Central memory CD8-positive, alpha-beta T cell (primary cell): ENCODE measurements at places on chromosomes 11 and 22.
A peak's percentile ranks its signal among the peaks of the same experiment; 100 is the strongest.

DNA sequence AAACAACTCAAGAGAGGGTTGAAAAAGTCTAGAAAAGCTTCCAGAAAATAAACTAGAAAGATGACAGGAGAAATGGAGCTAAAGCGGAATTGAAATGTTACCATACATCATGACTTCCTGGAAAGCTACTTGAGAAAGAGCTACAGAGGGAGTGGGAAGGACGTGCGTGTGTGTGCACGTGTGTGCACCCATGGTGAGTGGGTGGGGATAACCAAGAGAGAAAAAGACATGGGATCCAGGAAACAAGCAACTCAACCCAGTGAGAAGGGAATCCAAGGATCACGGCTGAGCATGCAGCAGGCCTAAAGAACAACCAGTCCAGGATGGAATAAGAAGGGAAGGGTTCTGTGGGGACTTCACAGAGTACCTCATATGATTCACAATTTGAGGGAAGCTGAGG is 21.6 kb downstream of the APOL1 start:
- DNase-seq: no peak

GRCh38 chr11:68667511-68668500 is 16.5 kb upstream of the GAL start:
- no peak for DNase-seq

DNA sequence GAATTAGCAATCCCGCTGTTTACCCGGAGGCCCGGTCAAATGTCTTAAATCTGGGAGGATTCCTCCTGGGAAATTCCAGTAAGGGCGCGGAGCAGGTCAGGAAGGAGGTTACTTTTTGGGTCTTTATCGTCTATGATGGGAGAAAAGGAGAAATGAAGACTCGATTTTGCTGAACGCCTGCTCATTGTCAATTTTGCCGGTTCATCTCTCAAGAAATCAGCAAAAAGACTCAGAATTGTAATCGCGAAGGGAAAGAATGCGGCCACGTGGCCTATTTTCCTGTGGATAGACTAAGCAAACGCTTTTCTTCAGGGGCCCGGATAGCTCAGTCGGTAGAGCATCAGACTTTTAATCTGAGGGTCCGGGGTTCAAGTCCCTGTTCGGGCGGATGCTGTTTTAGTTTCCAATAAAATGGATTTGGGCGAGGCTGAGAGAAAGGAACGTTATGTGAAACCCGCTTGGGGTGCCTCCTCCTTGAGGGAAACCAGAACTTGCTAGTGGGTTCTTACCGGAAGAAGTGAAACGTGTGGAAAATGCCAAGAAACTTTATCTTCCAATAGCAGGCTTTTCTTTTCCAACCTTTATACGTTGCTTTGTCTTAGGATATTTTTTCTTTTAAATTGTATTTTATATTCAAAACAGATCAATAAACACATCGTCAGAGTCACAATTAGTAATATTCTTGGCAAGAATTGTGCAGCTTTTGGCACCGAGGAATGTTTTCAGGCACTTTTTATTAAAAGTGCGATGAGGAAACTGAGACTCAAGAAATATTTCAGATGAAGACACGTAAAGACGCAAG is 45.0 kb downstream of the OR4D9 start:
- DNase-seq: peak; percentile 33

DNA sequence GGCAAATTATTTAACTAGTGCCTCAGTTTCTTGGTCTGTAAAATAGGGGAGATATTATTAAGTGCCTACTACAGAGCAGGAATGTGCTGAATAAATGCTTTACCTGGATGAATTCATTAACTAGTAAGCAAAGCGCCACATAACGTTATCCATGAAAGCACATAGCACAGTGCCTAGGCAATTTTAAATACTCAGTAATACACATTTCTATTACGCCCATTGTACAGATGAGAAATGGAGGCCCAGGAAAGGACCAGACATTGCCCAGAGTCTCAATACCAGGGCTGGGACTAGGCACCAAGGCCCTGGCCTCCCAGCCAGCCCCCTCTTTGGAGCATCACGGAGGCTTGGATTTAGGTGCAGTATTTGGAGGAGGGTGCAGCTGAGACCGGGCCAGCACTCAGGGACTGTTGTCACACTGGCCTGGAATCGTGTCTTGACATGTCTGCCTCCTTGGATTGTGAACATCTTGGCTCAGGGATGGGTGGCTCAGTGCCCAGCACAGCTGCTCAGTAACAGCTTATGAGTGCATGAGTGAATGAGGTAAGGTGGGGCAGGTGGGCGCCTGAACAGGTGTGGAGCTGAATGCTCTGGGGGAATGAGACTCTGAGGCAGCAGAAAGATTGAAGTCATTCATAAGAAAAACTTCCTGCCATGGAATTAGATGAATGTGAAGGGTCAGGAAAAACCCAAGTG is 42.1 kb upstream of the TPBGL start:
- DNase-seq: no peak

GRCh38 chr22:43009444-43009843 is 5.5 kb downstream of the PACSIN2 start:
- DNase-seq: no peak

DNA sequence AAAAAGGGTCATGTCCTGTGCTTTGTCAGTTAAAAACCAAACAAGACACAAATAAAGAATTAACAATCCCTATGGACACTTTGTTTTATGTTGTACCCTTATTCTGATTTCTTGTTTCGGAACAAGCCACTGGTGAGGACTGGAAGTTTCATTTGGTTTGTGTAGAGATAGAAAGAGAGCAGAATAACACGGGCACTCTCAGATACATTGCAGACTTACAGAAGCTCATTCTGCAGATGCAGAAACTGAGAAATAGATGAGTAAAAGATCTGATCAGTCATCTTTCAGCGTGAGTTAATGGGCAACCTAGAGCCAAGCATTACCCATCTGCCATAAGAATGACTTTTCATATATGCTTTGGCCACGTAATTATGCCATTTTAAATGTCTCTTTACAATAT is 407.6 kb downstream of the RAB38 start:
- DNase-seq: no peak

GRCh38 chr11:108873310-108873709 is 208.4 kb downstream of the DDX10 start:
- no peak for DNase-seq

DNA sequence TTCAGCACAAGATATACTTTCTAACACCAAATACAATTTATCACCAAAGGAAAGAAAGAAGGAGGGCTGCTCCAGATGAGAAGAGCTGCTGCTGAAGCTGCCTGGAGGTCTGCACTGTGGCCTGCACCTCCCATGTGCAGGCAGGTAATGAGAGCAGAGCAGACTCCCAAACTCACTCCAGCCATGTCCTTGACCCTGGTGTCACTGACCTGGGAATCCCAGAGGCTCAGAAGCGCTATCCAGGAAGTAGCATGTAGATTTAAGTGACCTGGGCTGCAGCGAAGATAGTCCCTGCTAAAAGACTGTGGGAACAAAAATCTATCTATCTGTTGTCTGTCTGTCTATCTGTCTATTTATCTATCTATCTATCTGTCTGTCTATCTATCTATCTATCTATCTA is 816.3 kb downstream of the OPCML start:
- no peak for DNase-seq

DNA sequence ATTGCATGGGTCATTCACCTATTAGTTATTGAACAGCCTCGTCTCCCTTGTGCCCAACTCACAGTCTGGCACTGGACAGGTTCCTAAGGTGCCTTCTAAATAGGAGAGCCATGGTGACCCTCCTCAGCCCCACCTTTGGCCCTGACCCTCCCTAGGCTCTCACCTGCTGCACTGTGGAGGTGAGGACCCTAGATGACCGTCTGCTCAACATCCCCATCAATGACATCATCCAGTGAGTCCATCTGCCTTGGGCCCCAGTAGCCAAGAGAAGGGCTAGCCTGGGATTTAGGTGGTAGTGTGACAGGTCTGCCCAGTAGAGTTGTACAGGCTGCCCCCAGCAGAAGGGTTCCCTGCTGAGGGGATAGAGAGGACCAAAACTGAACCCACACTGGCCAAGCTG is 13.6 kb downstream of the UCP2 start:
- no peak for DNase-seq

DNA sequence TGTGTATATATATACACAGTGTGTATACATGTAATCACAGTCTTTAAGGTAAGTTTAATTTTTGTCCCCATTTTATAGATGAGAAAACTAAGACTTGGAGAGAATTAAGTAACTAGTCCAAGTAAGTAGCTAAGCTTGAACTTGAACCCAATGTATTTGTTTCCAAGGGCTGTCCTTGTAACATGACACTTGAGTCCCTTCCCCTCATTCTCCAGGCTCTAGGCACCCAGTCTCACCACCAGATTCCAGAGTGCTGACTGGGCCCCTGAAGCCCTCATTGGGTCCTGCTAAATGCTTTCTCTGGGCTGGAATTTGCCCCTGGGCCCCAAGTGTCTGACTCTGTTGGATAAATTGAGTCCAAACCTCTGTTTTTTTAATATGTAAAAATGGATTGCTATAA is 45.5 kb downstream of the ADM start:
- no peak for DNase-seq

DNA sequence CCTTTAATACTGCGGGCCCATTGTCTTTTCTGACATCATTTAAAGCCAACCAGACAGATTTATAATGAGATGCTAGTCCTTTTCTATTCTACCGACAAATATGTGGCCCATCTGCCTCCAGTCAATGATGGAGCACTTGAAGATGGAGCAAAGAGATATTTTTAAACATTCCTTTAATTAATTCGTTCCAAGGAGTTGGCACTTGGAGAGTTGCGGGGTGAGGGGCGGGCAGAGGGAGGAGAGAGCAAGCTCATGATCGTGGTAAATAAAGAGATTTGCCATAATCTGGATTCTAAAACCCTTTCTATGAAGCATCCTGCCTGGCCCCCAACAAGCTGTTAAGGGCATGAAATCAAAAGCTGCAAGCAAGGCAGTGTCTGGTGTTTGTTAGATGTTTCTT is 5.0 kb downstream of the SLC1A2 start:
- no peak for DNase-seq

GRCh38 chr11:62857541-62857982 is 18.2 kb upstream of the WDR74 start:
- no peak for DNase-seq

GRCh38 chr11:6319704-6320410 is 444 bp downstream of the CAVIN3 start:
- no peak for DNase-seq

DNA sequence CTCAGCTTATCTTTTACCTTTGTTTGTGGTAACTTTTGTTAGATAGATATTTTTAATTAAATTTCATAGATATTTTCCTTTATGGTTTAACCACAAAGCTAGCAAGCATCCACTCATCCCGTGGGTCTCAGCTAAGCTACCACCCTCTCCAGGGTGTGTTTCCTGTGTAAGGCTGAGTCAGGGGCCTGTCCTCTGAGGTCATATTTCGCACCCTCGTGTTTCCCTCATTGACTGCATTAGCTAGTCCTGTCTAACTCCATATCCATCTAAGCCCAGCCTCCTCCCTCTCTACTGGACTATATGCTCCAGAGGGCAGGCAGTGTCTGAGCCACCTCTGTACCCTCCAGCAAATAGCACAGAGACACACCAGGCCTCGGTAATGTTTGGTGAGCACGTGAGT is 16.7 kb downstream of the XRRA1 start:
- DNase-seq: no peak
